ENCODE measurements at places on chromosomes 12 and 14.

DNA sequence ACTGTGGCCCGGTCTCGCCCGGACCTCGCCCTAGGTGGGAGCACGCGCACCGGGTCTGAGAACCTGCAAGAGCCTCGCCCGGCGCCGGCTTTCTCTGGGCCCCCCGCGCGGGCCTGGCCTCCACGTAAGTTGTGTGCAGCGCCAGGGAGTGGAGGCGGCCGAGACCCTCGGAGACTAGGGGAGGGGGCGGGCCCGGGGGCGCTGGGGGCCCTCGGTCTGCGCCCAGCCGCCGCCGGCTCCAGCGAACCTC lies 183 bp upstream of the PRMT8 start:
- no peak for DNase-seq

DNA sequence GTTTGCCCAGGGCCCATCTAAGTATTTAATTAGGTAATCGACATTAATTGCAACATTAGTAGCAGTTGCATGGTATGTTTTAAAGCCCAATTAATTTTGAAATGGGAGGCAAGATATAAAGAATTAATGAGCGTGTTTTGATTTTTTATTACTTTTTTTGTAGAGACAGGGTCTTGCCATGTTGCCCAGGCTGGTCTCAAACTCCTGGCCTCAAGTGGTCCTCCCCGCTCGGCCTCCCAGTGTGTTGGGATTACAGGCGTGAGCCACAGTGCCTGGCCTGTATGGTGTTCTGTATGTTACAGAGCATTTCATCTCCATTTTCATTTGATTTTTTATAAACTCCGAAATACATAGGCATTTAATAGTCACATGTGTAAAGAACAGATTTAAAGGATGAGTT lies 856 bp downstream of the GOLGA5 start:
- no peak for DNase-seq

DNA sequence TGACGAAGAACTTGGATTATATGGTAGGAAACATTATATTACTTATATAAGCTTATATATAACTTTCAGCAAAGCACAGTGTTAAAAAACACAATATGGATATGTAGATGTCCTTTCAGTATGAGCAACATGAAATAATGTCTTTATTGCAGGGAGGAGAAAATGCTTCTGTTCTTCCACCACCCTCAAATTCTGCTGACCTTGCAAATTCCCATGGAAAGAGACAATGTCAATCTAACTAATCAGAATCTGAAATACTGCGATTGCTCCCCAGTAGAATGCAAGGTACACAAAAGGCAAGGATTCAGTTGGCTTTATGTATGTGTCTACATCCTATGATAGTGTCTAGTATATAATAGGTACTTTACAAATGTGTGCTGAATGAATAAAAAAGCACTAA lies 26.4 kb downstream of the MGAT4C start:
- DNase-seq: no peak

- no peak for DNase-seq
These were observed 92.3 kb upstream of the SCAF11 start for GRCh38 chr12:46082490-46083200.

All from non-pigmented ciliary epithelial cell (primary cell).